IPS DF 6.9 (cell line): ENCODE measurements at places on chromosomes 7 and 10.

- no peak for DNase-seq
These were observed 69.0 kb downstream of the CASD1 start for GRCh38 chr7:94578614-94579013.

DNA sequence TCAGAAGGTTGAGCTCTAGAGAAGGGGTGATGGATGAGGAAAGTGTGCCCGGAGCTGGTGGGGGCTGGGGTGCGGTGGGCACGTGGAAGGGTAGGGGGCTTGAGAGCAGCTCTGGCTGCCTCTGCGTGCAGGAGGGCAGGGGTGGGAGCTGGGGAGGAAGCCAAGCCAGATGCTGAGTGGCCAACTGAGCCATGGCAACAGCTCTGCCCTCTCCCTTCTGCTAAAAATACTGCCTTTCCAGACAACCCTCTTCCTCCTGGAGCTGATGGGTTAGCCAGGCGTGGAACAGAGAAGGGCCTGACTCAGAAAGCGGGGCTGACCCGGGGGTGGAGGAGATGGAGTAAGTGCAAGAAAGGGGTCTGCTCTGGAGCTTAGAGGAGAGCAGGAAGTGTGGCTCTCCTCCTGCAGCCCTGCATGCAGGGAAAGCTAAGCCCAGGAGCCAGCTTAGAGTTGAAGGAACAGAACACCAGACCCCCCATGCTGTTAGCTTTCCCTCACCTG is 114.6 kb upstream of the AGK start:
- no peak for DNase-seq

DNA sequence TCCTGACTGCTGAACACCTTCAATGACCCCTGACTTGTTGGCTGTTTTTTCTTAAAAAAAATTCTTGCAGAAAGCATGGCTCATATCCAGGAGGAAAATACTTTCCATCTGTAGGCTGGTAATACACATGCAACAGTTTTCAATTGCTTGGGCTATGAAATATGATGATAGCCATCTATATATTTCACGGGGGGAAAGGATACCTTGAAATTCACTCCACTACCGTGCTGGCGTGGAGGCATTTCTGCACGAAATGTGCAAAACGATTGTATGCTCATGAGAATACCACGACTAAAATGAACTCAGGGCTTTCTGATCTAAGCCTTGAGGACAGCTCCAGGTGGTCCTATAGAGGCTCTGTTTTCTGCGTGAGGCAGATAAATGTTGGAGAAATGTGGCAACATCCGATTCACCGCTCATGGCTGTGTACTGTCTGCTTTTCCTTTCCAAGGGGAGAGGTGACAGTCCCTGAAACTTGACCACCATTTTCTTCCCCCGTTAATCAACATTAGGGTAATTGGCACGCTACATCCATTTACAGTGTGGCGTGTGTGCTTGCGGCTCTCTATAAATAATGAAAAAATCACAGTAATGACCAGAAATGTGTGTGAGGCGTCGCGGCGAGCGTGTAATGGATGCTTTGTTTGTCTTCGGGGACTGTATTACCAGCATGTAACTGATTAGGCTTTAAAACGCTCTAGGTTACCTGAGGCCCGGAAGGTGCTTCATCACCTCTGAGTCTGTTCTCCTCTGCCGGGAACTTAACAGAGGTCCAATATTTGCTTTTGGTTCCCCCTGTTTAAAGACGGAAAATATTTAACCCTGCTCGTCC is 12.8 kb upstream of the CARD11 start:
- no peak for DNase-seq

GRCh38 chr7:1112109-1112508 is 24.2 kb downstream of the GPER1 start:
- DNase-seq, result no peak

- no peak for DNase-seq
These were observed 75.9 kb downstream of the NRBF2 start for GRCh38 chr10:63208986-63209385.

- DNase-seq, result no peak
These were observed 36.3 kb upstream of the IKZF1 start for GRCh38 chr7:50268223-50268622.

DNA sequence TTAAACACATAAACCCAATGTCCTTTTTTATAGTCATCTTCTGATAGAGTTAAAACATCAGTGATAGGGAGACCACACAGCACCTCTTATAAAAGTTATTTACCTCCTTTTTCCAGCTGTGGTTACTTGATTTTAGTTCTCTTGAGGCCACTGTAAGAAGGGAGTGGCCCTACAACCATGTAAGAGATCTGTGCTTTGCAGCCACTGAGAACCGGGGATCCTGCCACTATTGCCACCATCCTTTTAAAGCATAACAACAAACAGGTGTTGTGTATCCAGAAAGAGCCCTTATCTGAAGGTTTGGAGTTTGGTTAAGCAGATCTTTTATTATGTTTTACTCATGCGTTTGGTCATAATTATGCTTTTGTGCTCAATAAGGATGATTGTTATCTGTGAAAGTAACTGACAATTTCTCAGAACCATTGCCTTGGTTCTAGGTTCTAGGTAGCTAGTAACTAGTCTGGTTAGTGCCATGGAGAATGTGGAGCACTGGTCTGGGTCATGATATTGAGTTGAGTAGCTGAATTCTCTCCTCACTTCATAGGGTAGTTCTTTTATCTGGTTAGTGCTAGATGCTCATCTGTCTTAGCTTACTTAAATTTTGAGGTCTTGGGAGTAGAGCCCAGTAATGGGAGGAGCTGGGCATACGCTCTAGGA is 56.5 kb downstream of the ST7 start:
- no peak for DNase-seq

- no peak for DNase-seq
These were observed 59.2 kb downstream of the OR13A1 start for GRCh38 chr10:45256246-45256645.

GRCh38 chr10:84008878-84009277 is 130.4 kb upstream of the GHITM start:
- DNase-seq, result peak; percentile 27

- no peak for DNase-seq
These were observed 57.5 kb downstream of the CTBP2 start for GRCh38 chr10:125102821-125103220.

DNA sequence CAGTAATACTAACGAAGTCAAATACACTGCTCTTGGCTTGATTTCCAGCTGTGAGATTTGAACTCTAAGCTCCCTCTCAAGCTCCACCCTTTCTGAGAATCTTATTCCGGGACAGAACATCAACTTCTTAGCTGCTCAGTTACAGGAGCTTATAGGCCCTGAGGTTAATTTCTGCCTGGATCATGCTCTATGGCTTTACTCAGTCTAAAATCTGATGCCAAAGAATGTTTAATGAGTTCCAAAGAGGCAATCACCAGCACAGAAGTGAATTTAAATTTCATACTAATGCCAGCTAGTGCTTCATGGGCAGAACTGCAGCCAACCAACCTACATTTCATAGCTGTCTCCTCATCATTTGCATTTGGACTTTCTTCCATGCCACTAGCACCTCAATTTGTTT is 707.2 kb downstream of the MAGI2 start:
- DNase-seq, result no peak

DNA sequence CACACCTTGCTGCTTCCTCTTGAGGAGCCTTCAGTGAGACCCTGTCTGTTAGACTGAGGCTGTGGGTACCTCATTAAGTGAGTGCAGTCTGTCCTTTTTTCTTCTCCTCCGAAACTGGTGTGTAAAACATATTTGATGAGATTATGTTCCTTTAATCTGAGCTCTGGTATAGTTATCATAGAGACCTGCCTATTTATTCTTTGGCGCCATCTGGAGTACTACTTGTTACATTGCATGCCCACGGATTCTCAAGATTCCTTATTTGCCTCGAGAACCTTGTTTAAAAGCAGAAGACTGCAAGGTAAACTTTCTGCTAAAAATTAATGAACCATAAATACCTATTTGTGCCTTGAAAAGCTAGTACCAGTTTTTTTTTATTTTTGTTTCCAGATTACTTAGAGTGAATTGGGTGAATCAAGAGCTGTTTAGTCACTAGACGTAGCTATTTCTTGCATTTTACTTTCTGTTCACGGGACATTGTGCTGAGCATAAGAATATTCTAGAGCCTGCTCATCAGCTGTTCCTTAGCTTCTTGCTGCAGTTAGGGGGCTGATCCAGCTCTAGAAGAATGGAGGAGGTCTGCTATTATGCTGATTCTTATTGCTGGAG is 16.9 kb upstream of the STMP1 start:
- DNase-seq, result no peak

DNA sequence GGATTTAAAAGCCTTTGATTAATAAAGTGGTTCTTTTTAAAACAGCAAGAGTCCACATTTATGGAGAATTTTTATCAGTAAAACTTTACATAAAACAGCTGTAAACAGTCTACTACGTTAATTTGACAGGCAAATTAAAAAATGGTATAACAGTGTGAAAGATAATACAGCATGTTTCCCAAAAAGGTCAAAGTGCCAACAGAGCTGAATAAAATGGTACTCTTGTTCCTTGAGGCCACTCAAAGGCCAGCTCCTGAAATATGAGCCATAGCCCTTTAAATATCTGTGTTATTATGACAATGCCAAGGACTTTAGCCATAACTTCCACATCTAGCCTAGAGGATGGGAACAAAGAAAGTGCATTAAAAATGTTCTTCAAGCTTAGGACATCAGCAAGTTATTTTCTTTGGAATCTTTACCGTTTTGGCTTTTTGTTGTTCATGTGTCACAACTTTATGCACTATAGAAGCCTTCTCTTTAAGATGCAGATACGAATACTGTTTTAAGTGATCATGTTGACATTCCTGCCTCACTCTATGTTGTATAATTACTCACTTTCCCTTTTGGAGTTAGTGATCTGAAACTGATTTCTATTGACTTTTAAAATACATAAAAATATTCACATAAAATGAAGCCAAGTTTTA is 165.6 kb downstream of the RNLS start:
- DNase-seq, result no peak

- DNase-seq, result no peak
These were observed 201.2 kb downstream of the TCF7L2 start for GRCh38 chr10:113151190-113151666.

- peak; percentile 31 for DNase-seq
These were observed 101.0 kb downstream of the HERPUD2 start for GRCh38 chr7:35593899-35594298.

DNA sequence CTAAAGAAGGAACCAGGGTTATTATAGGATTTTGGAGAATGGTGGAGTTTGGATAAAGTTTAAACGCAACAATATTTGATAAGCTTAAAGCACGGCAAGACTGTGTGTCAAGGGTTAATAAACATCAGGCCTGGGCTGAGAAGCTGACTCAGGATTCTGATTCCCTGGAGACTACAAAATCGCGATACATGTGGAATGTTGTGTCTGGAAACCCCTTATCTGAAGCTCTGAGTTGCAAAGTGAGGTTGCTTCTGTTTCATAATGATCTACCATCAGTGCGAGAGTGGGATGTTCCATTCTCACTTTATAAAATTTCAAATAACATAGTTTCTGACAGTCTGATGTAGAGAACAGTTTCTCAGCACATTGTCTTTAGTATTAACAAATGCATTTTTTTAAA is 7.8 kb downstream of the C1GALT1 start:
- DNase-seq, result no peak

- no peak for DNase-seq
These were observed 403.6 kb downstream of the NRG3 start for GRCh38 chr10:82278401-82279182.

GRCh38 chr7:1535701-1536454 is 5.4 kb downstream of the MAFK start:
- no peak for DNase-seq

GRCh38 chr10:118672153-118672552 is 76.7 kb upstream of the PRLHR start:
- DNase-seq, result no peak

- DNase-seq, result no peak
These were observed 677.5 kb upstream of the C7orf33 start for GRCh38 chr7:147912946-147913638.

DNA sequence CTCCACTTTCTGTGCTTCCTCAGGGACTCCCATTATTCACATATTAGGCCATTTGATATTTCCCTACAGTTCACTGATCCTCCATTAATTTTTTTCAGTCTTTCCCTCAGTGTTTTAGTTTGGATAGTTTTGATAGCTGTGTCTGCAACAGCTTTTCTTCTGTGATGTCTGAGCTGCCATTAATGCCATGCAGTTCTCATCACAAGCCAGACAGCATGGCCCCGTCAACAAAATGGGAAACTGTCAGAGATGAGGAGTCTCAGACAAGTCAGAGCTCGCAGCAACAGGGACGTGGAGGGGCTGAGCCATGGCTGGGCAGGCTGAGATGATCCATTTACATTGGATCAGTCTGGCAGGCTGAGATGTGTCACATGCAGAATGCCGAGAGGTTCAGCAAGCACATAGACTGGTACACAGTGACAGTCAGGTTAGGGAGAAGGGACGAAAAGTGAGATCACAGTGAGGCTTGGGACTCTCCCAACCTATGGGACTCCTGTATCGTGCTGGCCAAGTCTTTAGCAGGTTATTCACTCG is 65.4 kb downstream of the NPS start:
- DNase-seq, result no peak

GRCh38 chr10:22673785-22674572 is 40.4 kb downstream of the PIP4K2A start:
- DNase-seq, result no peak

GRCh38 chr7:144776447-144776846 is 59.4 kb downstream of the TPK1 start:
- DNase-seq, result no peak

GRCh38 chr10:123966896-123967231 is 75.3 kb upstream of the CPXM2 start:
- DNase-seq, result no peak

GRCh38 chr7:73885975-73886798 is 25.2 kb downstream of the TMEM270 start:
- no peak for DNase-seq

DNA sequence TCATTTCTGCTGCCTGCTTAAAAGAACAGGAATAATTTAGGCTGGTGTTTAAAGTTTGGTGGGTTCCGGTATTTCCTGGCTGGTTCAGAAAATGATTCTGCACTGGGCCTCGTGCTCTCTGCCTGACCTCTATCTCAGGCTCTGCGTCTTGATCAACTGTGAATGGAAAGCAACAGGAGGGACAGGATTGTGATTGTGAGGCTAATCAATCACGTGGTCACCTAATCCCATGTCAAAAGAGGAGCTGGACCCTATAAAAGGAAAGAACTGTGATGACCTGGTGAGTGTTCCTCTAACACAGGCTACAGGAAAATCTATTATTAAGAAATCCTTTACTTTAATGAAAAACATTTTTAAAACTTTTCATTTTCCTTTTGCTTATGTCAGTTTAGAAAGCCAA is at the start of gene DHX32:
DHX32 (minus strand) TSS at position 101 of the 400 bp plus-strand sequence. CDS start 468 bp downstream, outside the sequence.
- peak; percentile 72 for DNase-seq

DNA sequence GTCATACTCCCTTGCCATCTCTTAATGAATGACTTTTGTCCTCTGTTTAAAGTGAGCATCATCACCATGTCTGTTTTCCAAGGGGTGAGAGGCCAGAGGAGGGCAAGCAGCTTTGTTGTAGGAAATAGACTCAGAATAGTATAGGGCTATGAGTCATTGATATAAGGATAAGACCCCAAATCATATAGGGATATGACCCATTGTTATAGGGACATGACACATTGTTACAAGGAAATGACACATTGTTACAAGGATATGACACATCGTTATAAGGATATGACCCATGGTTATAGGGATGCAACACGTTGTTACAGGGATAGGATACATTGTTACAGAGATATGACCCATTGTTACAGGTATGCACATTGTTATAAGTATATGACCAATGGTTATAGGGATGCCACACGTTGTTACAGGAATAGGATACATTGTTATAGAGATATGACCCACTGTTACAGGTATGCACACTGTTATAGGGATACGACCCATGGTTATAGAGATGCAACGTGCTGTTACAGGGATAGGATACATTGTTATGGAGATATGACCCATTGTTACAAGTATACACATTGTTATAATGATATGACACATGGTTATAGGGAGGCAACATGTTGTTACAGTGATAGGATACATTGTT is 311.1 kb upstream of the ADARB2 start:
- no peak for DNase-seq
